Anterior cingulate cortex (tissue), 58 donors: ENCODE measurements at places on chromosomes 5 and 9.

GRCh38 chr9:75134495-75134894 lies 46.2 kb downstream of the OSTF1 start:
- no peak for DNase-seq

GRCh38 chr9:82560457-82560904 lies 502.5 kb downstream of the RASEF start:
- DNase-seq, result no peak

DNA sequence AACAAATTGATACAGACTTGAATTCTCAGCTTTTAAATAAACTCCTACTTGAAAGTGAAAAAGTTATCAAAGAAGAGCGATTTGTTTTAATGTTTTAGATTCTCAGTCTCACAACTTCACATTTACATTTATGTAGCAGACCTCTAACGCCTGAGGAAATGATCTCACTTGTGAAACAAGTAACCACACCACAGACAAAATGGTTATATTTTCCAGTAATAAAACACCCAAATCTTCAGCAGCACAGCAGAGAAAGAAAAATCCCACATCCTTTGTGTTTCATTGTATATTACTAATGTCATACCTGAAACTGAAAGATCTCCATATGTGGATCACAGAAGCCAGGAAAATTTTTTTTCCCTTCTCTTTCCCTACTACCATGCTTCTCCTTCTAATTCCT lies 29.8 kb upstream of the GZMA start:
- DNase-seq, result no peak

GRCh38 chr9:71984403-71984802 lies 73.0 kb downstream of the C9orf85 start:
- no peak for DNase-seq

GRCh38 chr9:108897324-108898096 lies 35.4 kb downstream of the ACTL7A start:
- DNase-seq, result no peak

DNA sequence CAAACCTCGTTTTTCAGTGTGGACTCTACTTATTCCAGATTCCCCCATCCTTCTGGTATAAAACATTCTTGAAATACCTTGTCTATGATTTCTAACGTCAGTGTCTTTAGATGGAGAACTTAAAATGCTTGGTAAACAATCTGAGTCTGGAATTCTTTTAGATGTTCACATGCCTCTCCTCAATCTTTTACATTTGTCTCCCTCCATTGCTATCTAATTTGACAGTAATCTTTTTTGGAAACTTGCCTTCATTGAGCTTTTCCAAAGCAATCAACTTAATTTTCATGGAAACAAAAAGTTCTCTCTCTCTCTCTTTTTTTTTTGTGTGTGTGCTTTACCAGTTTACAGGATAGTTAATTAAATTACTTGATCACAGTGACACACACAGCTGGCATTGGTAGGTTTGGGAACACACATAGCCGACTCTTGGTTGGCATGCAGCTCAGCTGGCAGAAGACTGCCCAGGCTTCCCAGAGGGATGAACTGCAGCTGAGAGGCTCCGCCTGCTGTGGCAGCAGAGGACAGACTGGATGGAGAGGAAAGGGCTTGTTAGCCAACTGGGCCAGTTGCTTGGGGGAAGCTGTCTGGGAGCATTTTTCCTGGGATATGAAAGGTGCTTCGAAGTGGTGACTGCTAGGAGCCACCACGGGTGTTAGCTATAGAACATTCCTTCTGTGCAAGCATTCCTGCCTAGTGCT lies 271.3 kb downstream of the ZSWIM6 start:
- peak; percentile 21 for DNase-seq

DNA sequence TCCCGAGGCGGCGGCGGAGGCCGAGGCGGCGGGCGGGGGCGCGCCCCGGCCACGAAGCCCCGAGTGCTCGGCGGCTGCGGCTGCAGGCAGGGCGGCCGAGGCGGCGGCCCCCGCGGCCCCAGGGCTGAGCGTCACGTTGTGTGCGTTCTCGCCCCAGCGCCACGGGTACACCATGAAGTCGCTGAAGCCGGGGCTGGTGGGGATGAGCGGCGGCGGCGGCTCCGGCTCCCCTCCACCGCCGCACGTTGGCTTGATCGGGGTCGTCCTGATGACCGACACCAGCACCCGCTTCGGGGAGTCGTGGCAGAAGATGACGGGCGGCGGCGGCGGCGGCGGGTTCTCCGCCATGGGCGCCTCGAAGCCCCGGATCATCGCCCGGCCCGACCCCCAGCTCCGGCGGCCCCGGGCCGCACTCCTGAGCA lies 498 bp downstream of the ZNF367 start:
- no peak for DNase-seq

DNA sequence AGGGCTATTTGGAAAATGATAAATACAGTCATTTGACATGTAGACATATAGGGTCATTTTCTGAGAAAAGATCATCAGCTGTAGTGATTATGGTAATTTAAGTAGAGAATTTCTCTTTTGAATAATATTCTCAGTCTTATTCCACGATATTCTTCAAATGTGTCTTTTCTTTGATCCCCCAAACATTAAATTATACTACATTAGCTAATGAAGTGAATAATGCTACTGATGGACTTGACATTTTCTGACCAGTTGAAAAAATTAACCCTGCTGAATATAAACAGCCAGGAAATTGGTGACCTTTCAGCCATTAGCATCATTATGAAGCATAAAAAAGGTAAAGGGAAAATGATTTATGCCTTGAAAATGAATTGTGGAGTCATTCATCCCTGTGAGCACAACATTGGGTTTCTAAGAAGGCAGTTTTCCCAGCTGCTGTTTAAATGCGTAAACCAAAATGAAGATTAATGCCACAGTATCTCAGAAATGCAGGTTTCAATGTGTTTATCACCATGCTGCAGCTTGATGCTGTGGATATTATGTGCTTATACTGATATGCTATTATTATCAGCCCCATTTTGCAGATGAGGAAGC lies 489.1 kb downstream of the KCTD16 start:
- no peak for DNase-seq

GRCh38 chr5:160477266-160477970 lies 55.8 kb downstream of the PTTG1 start:
- DNase-seq, result no peak

GRCh38 chr5:142053426-142054151 lies 40.8 kb upstream of the GNPDA1 start:
- DNase-seq, result no peak

GRCh38 chr9:134061688-134062371 lies 6.0 kb downstream of the BRD3 start:
- DNase-seq, result no peak

DNA sequence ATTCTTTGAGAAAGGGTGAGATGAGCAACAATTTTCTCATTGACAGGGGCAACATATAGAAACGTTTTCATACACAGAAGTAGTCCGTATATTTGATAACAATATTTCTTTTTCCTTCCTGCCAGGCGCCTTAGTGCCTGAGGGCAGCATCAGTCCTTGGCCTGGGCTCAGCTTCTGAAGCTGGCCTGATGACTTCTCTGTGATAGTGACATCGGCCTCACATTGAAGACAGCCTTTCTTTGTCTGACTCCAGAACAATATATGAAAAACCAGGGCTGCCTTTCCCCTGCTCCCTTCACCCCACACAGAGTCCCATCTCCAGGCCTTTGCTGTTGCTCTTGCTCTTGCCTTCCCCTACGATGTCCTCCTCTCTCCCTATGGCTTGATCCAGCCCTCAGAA lies 24.1 kb upstream of the TCOF1 start:
- peak; percentile 46 for DNase-seq

GRCh38 chr5:96402500-96402899 lies 30.5 kb downstream of the PCSK1 start:
- DNase-seq, result no peak

- no peak for DNase-seq
These were observed 26.0 kb downstream of the ERP44 start for GRCh38 chr9:100072805-100073204.

DNA sequence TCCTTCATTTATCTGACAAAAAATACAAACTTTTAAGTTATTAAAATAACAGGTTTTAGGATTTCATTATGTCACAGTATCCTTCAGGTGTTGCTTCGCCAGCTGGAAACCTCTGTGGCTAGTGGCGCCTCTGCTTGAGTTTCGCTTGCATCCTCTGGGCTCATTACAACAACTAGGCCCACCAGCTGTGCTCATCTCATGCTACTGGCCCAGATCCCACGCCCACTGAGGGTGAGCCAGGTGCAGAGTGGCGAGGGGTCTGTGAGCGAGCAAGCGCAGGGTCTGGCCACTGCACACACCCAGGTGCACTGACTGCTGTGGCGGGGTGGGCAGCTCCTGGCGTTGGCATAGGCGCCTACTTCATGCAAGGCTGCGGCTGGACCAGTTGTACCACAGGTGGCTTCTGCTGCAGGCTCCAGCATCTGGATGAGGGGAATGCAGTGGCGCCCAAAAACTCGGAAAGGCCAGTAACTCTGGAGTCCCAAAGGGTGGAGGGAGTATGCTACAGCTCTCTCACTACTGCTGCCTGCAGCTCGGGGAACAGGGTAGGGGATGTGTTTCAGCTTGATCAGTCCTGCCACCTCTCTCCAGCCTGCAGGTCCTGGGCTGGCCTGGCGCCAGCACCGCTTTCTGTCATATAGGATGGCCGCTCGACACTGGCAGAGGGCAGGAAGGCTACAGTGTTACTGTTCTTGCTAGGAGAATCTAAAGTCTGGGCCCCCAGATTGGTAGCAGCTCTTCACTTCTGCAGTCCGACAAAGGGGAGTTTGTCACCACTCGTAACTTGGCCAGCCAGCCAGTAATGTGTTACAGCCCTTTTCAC lies 452.1 kb downstream of the TUSC1 start:
- DNase-seq, result no peak

DNA sequence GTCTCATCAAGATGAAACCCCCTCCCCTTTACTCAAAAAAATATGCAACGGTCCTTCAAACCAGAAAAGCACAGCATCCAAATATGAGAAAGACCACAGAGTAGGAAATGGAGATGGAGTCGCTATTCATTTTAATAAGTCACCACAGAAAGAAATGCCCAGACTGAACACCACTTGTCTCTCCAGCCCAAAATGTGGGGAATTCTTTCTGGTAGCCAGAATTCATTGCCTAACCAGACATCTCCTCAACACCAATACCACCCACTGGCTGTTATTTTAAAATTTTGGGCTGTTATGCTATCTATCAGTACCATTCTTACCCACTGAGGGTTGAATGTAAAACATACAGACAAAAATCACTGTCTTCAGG lies 100.1 kb downstream of the SUSD1 start:
- DNase-seq, result no peak

- peak; percentile 87 for DNase-seq
These were observed at the start of gene EPB41L4B for GRCh38 chr9:109320742-109321448. Gene EPB41L4B, minus strand, starts transcription at chr9:109321059. Its CDS starts 613 bp downstream, at chr9:109320446.

GRCh38 chr9:76799473-76799872 lies 35.2 kb downstream of the PCA3 start:
- no peak for DNase-seq

DNA sequence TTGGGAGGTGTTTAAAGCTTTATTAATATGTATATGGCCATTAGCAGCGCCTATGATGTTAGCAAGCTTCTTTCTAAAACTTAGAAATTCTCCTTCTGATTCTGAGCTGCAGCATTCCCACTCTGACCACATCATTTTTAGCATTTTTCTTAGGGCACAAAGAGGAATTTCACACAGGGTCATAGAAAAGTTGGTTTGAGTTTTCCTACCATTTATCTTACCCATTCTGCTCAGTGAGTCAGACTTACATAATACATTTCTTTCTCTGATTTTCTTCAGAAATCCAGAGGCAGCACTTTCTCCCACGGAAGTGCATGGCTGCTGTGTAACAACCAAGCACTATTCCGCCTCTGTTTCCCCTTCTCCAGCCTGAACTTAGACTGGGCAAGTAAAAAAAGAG lies 246.6 kb downstream of the ARL15 start:
- no peak for DNase-seq

GRCh38 chr5:1465966-1466471 lies 20.8 kb upstream of the SLC6A3 start:
- no peak for DNase-seq

DNA sequence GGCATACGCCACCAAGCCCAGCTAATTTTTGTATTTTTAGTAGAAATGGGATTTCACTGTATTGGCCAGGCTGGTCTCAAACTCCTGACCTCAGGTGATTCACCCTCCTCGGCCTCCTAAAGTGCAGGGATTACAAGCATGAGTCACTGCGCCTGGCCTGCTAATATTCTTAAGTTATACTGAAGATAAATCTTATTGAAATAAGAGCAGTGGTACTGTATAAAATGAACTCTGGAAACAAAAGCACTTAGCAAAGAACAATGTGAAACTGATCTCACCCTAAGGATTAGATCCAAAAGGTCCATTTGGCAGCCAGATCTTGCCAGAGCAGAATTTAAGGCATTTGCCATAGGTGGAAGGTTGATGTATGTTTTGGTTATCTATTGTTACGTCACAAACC lies 27.1 kb downstream of the CYSTM1 start:
- DNase-seq, result no peak

DNA sequence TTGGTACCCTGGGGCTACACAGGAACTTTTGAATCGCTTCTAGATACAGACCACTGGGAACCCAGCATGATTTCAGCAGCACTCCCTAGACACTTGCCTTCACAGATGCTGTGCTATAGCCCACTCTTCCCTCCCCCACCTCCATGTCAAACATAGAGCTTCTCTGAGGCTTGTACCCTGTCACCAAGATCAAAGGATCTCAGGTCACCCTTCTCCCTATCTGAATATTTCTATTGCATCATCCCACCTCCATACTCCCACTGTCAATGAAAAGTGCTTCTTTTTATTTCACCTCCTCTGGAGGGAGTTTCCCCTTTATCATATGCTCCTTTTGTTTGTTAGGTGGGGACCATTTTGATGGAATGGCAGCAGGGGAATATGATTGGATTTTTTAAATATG lies 29.2 kb upstream of the PHF24 start:
- DNase-seq, result no peak

DNA sequence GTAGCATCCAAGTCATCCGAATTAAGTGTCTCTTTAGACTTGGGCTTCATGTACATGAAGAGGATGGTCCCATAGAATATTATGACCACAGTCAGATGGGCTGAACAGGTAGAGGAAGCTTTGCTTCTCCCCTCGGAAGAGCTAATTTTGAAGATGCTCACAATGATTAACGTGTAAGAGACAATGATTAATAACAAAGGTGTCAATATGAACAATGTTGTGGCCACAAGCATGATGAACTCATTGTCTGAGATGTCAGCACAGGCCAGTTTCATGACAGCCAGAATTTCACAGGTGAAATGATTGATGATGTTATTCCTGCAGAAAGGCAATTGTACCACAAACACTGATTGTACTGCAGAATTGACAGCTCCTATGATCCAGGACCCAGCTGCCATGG lies 626 bp downstream of the OR13C2 start:
- DNase-seq, result no peak
